ENCODE measurements at places on chromosomes 1 and 21.

- DNase-seq = no peak
Observed at GRCh38 chr1:227437495-227438008, 119.3 kb upstream of the CDC42BPA start.

- no peak for DNase-seq
Observed at GRCh38 chr1:162368451-162368850, 8.2 kb downstream of the SPATA46 start.

GRCh38 chr1:168430321-168430720, 113.5 kb downstream of the XCL2 start:
- DNase-seq = no peak

GRCh38 chr1:156050376-156050775, 3.2 kb downstream of the UBQLN4 start:
- DNase-seq = no peak

DNA sequence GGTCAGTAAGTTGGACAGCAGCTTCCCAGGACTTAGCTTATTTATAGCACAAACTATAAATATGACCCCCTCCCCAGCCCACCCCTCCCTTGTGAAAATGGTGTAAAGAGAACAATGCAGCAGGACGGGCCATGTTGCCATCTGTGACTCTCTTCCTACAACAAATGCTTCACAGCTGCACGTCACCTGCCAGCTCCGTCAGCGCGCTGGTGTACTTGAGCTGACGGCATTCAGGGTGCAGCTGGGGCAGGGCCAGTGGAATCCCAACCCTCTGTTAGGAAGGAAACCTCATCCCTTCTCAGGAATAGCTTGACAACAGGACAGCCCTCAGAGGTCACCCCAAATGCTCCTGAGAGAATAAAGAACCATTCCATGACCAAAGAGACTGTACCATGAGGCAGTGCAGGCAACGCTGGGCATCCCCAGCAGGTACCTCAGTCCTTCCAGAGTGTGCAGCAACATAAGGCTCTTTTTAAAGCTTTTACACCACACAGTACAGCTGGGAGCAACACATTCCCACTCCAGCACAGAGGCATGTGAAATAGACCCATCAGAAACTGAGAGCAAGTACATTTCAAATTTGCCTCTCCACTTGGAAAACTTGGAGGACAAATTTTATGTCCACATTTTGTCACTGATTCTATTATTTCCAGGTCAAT, 85.0 kb downstream of the ATP1A1 start:
- DNase-seq = no peak

GRCh38 chr1:55092475-55092874, 53.1 kb downstream of the PCSK9 start:
- DNase-seq = no peak

- no peak for DNase-seq
Observed at GRCh38 chr1:17831597-17831996, 76.5 kb downstream of the ACTL8 start.
